ENCODE measurements at places on chromosomes 7 and 10. TPM values are rescaled to one million over a fixed set of nuclear protein-coding genes. Genes with fewer than 3 reads are reported as not detected.

Gene FBXL15
- 15.4 TPM for total RNA-seq

Gene SLC18A3
- not detected for total RNA-seq

Gene NPC1L1
- total RNA-seq = not detected

Gene TDRD1
- total RNA-seq = 0.92 TPM

Gene ST8SIA6
- total RNA-seq = 1.1 TPM

Gene ELMO1
- total RNA-seq = 18.4 TPM

Gene TWIST1
- total RNA-seq = 0.31 TPM

Gene POMZP3
- total RNA-seq = 6.2 TPM

Gene TRPV5
- total RNA-seq = not detected

Gene SPAG6
- total RNA-seq = 0.34 TPM

Gene OR2A42
- total RNA-seq = not detected

Gene SPDYE11
- not detected for total RNA-seq

Gene PKD2L1
- total RNA-seq = 0.20 TPM

Gene LEP
- not detected for total RNA-seq

Gene UPP1
- total RNA-seq = 37.5 TPM

Gene ZKSCAN5
- 13.5 TPM for total RNA-seq

Gene TEX36
- not detected for total RNA-seq

Gene SLC39A12
- total RNA-seq = not detected

Gene CFAP70
- total RNA-seq = 0.30 TPM

Gene ZNF655
- 37.8 TPM for total RNA-seq

Gene GIMAP4
- total RNA-seq = not detected

Gene PNLIPRP3
- not detected for total RNA-seq

Gene AKR1C1
- 2.3 TPM for total RNA-seq
